Prostate gland (tissue), 2 donors: ENCODE measurements at places on chromosomes 6 and 20.

- DNase-seq: no peak
These were observed 6.5 kb upstream of the ABHD12 start for GRCh38 chr20:25397096-25397495.

- DNase-seq: no peak
These were observed 80.9 kb upstream of the AFDN start for GRCh38 chr6:167745670-167746389.

DNA sequence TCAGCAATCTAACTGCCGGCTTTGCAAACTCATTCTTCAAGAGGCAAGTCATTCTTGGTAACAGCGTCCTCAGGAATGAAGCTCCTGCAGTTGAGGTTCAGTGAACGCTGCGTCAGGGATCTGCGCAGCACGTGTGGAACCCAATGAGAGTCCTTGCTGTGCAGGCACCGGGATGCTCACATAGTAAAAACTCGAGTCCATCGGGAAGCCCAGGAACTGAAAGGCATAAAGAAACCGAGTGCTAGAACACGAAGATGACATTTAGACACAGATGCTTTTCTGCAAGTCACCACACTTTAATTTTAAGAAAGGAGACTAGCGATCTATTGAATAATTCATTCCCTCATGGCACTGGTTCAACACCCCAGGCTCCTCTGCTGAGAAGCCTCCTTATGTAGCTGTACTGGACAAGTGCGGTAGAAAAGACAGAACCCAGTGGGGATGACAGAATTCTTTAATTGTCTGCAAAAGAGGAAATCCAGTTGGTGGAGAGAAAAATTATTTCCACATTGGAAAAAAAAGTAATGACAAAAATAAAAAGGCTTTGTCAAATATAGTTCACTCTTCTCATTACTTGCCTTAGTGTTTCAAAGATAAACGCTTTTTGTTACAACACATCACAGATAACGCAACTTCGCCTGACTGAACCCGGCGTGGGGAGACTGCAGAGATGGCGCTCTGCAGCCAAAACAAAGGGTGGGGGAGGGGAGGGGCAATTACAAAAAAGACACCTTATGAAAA lies 1.9 kb upstream of the AFDN start:
- DNase-seq: no peak

DNA sequence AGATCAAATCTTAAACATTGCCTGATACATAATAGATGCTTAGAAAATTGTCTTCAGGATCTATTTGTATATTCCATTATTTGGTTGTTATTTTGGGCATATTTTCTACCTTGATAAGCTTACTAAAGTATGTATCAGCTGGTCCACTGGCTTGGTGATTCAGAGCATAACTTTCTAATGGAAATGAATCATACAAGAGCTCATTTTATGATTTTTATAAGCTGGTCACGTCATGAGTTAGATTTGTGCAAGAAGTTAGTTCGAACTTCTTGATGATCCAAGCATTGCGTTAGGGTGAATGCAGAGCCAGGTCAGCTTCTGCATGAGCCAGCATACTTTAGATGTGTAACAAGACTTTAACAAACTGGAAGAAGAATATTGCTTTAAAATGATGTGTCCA lies 144.5 kb upstream of the FLRT3 start:
- no peak for DNase-seq

DNA sequence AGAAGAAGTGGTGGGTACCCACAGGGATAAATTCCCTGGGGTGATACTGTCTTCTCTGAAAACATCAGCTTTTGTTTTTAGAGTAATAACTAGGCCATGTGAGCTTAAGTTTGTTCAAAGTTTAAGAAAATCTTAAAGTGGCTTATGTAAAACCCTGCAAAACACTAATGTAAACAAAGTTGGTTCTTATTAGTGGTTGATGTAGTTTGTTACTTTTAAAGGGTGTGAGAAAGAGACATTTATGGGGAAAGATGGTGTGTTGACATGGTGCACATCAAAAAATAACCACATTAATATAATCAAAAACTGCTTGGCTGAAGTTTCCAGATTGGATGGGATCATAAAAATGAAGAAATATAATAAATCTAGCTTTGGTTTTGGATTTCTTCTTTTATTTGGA lies 119.9 kb downstream of the LAMP5 start:
- no peak for DNase-seq

DNA sequence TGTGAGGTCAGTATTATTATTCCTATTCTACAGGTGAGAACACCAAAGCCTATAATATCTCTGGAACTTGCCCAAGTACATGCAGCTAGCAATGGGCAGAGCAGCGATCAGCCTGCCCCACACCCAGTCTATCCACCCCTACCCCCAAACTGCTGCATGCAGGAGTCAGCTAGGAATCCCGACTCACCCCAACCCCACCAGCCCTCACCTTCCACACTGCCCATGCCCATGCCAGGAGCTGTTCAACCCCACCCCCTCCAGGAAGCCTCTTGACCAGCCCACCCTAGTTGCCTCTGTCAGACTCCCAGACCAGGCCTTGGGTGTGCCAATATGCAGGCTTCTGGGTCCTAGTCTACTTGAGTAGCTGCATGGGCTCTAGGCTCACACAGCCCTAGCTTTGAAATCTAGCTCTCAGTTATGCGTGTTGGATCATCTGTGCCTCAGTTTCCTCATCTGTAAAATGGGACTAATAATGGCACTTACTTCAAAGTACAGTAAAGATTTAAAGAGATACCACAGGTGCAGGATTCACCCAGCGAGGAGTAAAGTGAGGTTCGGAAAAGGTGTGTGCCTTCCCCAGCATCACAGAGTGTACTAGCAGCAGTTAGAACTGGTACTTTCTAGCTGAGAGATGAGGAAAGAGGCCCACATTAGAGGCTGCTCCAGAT lies 173.2 kb downstream of the VEGFA start:
- DNase-seq: no peak

GRCh38 chr20:58694241-58695083 lies 1.9 kb downstream of the NPEPL1 start:
- no peak for DNase-seq

DNA sequence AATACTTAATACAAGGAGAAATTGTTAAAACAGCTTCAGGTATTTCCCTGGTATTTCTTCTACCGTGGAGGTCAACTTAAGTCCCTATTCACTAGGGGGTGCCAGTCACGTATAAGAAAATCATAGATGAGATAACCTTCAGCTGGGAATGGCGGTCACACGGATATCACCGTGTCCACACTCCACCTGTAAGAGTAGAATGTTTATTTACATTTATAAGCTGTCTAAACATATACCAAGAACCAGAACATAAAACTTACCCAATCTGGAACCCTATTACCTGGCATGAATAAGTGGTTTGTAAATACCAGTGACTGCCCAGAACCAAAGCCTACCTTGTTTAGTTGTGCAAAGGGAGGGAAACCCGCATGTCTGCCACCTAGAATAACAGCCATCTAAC lies 1.9 kb upstream of the ELOVL4 start:
- peak; percentile 59 for DNase-seq

DNA sequence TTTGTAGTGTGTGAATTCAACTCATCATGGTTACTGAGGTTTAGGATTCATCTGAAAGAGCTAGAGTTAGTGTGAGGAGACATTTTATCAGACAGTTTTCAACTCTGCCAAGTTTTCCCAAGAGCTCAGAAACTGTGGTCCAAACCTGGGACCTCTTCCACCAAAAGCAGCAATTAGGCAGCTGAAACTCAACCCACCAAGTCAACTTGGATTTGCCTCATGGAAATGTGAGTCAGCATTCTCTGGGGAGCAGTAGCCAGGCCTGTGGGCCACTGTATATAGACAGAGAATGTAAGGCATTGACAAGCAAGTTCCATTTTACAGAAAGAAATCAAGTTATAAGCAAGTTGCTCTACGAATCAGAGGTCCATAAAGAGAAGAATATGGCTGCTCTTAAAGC lies 178.8 kb upstream of the HDDC2 start:
- no peak for DNase-seq

- no peak for DNase-seq
These were observed 323.4 kb downstream of the BTBD9 start for GRCh38 chr6:38316099-38316868.

GRCh38 chr20:6836821-6837374 lies 69.4 kb downstream of the BMP2 start:
- DNase-seq: no peak

- no peak for DNase-seq
These were observed 2.0 kb downstream of the COL19A1 start for GRCh38 chr6:69868252-69868804.

GRCh38 chr6:9745966-9746365 lies 668.9 kb downstream of the TFAP2A start:
- DNase-seq: no peak

GRCh38 chr6:3919130-3919628 lies 70.0 kb downstream of the FAM50B start:
- no peak for DNase-seq

- DNase-seq: no peak
These were observed 308.9 kb downstream of the DHX35 start for GRCh38 chr20:39270837-39271604.

GRCh38 chr20:52817511-52817910 lies 154.6 kb upstream of the TSHZ2 start:
- no peak for DNase-seq

- DNase-seq: no peak
These were observed 108.9 kb upstream of the EMILIN3 start for GRCh38 chr20:41475503-41475902.

DNA sequence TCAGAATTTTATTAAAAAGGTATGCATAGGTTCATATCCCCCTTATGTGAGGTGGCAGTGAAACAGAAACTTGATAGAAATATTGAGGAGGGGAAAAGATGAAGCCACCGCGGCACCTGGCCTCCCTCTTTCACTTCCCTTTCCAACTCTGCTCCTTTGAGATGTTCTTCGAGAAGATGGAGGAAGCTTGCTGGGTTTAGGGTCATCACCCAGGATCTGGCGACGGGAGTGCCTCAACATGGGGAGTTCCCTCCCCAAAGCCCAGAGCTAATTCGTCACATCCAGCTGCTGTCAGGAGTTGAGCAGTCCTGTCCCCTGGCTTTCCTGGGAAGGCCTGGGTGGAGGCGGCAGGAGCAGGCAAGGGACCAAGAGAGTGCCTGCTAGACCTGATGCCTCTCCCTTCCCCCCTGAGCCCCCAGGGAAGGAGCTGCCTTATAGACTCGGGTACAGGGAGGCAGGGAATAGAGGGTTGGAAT lies 29.1 kb downstream of the RREB1 start:
- DNase-seq: no peak

DNA sequence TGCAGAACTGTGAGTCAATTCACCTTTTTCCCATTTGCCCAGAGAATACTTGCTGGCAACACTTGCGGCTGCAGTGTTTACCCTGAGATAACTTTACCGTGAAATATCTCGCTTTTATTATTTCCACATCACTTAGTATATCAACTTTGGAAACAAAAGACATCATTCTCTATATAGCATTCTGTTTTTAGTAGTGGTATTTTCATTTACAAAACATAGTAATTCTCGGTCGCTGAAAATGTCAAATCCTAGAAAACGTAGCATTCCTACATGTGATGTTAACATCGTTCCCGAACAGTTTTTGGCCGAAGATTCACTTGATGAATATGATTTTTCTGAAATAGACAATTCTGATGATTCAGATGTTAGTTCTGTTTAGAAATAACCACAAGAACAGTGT lies 52.0 kb downstream of the NHLRC1 start:
- no peak for DNase-seq

DNA sequence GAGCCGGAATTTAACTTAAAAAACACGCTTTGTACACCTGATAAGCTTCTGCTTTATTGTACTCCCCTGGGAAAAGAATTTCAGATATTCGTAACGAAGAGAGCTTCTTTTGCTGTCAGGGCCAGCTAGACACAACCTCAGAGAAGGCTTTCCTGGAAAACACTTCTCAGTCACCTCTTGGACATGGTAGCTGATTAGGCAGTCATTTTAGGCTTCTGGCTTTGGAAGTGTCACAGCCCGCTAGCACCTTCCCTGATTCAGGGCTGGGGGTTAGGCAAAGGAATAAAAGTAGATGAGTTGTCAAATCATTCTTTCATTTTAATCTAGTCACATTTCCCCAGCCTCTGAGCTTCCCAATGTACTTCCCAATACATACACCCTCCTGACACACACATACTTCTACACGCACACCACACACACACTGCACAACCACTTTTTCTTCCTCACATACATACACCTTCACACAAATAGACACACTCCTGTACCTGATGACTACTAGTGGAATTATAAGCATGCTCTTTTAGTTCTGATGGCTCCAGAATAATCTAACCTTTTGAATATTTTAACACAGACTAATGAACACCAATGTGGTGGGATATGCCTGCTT lies 34.9 kb upstream of the TINAG start:
- no peak for DNase-seq

DNA sequence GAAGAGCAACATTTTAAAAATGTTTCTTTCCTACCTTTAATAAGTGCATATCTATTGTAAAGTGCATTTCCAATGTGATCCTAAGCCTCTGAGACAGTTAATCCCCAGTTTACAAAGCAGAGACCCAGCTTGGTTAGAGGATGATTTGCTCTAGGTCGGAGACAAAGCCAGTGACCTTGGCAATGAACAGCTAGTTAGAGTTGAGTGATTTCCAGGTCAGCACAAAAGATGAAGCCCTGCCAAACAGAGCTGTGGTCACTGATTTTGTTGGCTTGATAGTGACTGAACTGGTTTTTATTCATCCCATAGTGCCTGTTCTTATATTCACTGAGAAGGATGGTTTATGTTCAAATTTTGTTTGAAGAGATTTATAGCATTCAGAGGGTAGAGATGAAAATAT lies 56.6 kb upstream of the CD83 start:
- DNase-seq: no peak
